ENCODE measurements at places on chromosomes 4 and X.

DNA sequence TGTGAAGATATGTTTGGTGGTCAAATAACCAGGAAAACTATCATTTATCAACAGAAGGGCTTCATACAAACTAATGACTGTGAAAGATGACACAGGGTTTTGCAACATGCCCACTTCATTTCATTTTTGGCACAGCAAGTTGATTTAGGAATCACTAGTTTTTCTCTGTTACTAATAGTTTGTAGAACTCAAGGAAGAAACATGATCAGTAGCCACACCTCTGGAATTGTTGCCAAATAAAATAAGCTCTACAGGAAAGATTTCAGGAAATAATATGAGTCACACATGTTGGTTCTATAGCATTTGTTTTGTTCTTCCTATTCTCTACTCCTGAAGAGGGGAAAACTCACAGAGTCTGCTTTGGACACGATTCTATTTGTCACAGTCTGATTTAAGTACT lies 255.4 kb downstream of the TLL1 start:
- no peak for DNase-seq

DNA sequence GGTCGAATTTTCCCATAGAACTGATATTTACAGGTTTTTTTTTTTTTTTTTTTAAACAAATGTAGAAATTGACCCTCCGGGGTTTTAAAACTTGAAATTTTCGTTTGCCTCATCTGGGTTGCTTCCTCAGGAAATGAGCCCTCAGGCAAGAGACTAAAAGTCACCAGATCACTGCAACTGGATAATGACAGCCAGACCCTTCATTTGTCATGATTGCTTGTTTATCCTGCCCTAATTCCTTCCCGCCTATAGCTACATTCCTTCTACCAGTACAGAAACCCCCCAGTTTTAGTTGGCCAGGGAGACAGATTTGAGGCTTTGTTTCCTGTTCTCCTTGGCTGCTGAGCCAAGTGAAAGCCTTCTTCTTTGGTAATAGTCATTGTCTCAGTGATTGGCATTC lies 44.0 kb upstream of the IGFBP7 start:
- DNase-seq = no peak

DNA sequence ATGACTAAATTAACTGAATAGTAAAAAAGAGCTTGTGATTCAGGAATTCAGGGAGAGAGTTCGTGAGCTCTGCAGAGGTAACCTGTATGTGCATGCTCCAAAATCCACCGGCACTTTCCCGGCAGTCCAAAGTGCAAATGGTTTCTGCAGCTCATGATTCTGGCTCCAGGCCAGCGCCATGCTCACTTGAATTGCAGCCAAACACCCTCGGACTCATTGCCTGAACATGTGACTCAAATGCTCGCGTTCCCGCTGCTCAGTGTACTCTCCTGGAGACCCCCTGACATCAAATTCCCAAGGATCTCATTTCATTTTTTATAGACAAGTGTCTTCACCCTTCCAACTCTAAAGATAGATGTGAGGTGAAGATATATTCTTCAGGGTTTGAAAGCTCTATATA lies 44.1 kb upstream of the SH3RF1 start:
- DNase-seq = peak; percentile 35

- DNase-seq = no peak
Observed at GRCh38 chr4:176844448-176844847, 51.7 kb upstream of the VEGFC start.

DNA sequence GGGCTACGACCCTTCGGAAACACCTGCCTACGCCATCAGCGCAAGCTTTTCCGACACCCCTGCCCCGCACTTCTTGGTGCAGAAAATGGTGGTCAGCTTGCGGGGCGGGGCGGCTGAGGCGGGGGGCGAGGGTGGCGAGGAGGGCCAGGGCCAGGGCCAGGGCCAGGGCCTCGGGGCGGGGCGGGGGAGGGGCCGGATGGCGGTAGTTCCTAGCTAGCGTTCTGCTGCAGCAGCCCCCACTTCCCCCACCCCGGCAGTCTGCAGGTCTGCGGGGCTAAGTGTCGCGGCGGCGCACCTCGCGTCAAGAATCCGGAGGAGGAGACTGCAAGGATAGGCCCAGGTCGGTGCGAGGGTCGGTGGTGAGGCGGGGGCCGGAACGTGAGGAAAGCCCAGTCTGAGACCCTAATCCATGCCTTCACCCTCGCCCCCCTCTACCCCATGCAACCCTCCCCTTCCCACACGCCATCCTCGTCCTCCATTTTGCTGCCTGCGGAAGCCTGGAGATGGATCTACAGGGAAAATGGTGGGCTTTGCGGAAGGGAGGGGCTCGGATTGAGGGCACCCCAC lies 600 bp downstream of the BEX4 start:
- no peak for DNase-seq

DNA sequence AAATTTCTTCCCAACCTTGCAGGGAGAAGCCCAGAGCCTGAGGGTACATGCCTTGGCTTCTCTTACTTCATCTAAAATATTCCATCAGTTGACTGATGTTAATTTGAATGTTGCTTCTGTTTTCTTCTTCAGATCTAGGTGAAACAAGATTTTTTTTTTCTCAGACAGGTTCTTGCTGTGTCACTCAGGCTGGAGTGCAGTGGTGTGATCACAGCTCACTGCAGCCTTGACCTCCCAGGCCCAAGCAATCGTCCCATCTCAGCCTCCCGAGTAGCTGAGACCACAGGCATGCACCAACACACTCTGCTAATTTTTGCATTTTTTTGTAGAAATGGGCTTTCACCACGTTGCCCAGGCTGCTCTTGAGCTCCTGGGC lies 62.1 kb upstream of the KLF3 start:
- DNase-seq = no peak

DNA sequence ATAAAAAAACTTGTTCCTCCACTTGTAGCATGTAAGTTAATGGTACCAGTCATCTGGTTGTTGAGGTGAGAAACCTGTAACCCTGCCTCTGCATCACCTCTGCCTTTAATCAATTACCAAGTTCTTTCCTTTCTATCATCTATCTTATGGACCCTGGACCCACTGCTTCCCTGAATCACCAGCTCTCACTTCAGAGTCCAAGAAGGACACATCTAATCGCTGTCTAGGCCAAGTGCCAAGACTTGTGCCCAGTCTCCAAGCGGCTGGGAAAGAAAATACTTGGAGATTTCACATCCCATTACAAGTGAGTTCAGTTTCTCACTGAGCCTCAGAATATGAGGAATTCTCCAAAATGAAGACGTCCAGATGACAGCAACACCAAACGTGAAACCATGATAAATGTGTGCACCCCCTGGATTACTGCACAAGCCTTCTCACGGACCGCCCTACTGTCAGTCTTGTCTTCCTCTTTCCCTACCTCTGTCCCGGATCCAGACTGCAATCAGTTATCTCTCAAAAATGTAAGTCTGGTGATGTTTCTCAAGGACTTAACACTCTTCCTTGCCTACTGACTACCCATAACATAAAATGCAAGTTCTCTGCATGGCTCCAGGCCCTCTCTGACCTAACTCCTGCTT lies 10.4 kb downstream of the PALLD start:
- no peak for DNase-seq

GRCh38 chr4:150765216-150765615 lies 183.3 kb downstream of the MAB21L2 start:
- no peak for DNase-seq

GRCh38 chr4:139522457-139522856 lies 33.6 kb downstream of the SETD7 start:
- DNase-seq = no peak

GRCh38 chr4:125070861-125071260 lies 243.9 kb upstream of the FAT4 start:
- DNase-seq = no peak
